ENCODE measurements at places on chromosomes 12 and 14.

- no peak for DNase-seq
Measured at GRCh38 chr14:59510966-59511365, 26.6 kb downstream of the JKAMP start.

- peak; percentile 32 for DNase-seq
Measured at GRCh38 chr12:47021298-47021697, 58.1 kb upstream of the PCED1B start.

DNA sequence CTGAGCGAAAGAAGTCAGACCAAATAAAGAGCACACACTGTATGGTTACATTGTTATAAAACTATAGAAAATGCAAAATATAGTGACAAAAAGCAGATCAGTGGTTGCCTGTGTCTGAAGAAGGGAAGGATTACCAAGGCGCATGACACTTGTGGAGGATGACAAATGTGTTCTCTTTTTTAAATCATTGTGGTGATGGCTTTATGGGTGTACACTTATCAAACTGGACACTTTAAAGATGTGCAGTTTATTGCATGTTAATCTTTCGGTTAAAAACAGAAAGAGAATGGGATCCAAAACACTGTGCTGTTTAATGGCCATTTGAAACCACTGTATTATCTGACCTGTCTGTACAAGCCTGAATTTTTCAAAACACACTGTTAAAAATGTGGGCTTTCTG is 8.8 kb upstream of the CDK17 start:
- DNase-seq = no peak

GRCh38 chr12:106455111-106455510 is 97.6 kb downstream of the POLR3B start:
- no peak for DNase-seq

DNA sequence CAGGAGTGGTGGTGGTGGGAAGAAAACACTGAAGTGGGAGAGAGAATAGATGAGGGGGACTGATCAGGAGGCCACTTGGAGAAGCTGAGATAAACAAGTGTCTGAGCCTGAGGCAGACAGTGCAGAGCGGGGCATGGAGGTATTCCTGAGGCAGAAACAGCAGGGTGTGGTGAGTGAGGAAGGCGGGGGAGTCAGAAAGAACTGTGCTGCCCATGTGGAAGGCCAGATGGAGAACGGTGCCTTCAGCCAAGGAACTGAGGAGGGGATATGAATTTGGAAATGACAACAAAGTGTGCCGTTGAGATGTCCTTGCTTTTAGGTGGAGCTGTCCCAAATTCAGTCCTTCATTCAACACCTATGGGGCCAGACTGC is 13.7 kb downstream of the APPL2 start:
- DNase-seq = no peak

- no peak for DNase-seq
Measured at GRCh38 chr12:107558141-107558815, 127.3 kb upstream of the PWP1 start.

- no peak for DNase-seq
Measured at GRCh38 chr14:64676410-64677008, 27.7 kb upstream of the PLEKHG3 start.

DNA sequence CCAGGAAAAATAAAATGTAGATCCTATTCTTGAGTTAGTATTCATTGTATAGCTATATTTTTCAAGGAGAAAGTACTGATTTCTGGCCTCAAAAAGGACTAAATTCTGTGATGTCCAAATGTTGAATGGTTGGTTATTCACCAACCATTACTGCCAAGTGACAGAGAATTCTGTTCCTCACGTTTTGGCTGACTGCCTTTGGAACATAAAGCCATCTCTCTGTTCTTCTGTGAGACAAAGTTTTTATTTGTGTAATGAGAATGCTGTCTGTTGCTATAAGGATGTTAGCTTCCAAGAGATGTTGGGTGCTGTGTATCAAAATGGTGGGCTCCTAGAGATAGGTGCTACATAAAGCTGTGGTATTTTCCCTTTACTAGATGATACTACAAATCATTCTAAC is 9.3 kb downstream of the ZNF410 start:
- DNase-seq = no peak

DNA sequence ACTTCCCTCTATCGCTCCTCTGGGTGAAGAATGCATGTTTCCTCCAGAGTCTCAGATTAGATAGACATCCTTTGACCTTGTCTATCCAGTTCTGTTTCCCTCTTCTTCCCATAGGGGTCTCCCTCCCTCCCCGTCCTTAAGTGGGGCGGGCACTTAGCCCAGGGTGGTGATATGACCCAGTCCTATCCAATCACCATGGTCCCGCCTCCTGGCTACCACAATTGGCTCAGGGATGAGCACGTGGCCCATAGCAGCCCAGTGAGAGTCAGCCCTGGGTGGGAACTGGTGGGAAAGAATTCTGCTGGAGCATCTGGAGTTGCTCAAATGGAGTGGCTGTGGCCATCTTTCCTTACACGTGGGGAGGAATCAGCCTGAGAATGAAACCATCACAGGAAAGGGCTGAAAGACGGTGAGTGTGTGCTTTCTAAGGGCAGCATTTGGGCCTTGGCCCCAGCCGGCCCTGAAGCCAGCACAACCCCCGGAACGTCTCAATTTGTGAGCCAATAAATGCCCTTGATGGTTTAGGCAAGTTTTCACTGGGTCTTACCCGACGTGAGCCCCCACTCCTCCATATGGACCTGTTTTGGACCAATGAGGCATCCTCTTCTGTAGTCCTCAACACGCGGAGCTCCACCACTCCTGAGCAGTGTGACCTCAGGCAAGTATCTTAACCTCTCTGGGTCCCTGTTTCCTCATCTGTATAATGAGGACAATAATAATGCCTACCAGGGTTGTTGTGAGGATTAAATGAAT is 14.4 kb upstream of the MLXIP start:
- DNase-seq = no peak

- no peak for DNase-seq
Measured at GRCh38 chr14:75238756-75239455, 39.7 kb upstream of the FOS start.

DNA sequence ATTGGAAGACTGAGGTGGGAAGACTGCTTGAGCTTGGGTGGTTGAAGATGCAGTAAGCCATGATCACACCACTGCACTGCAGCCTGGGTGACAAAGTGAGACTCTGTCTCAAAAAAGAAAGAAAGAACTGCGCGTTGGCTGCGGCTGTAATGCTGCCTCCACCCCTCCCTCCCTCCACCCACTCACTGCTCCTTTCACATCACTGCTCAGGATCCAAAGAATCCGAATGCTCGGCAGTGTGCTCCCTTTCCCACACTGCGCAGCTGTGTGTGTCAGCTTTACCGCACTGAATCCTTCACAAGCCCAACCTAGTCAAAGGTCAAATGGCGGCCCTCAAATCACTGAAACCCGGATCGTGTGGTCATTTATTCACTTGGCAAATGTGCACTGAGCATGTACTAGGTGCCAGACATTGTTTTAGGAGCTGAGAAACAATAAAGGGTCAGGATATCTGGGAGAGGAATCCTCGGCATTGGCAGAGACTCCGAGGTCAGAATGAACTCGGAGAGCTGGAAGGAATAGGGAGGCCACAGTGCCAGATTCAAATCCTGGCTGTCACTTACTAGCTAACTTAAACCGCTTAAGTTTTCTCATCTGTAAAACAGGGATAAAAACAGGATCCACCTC is 11.5 kb upstream of the TDRD9 start:
- no peak for DNase-seq

GRCh38 chr12:114812384-114812783 is 128.4 kb upstream of the TBX3 start:
- DNase-seq = no peak

GRCh38 chr12:97573901-97574300 is 111.3 kb downstream of the RMST start:
- no peak for DNase-seq

- DNase-seq = no peak
Measured at GRCh38 chr12:52828156-52828555, 6.0 kb downstream of the KRT79 start.

GRCh38 chr12:112381406-112381882 is 787 bp downstream of the HECTD4 start:
- peak; percentile 55 for DNase-seq
